ENCODE measurements at places on chromosomes 6 and 20. TPM values are rescaled to one million over a fixed set of nuclear protein-coding genes. Genes with fewer than 3 reads are reported as not detected.
A peak's percentile ranks its signal among the peaks of the same experiment; 100 is the strongest.

- DNase-seq, result no peak
Measured at GRCh38 chr20:61173961-61174725, 77.9 kb upstream of the CDH4 start.

- no peak for DNase-seq
Measured at GRCh38 chr6:89689732-89690131, 51.2 kb upstream of the LYRM2 start.

DNA sequence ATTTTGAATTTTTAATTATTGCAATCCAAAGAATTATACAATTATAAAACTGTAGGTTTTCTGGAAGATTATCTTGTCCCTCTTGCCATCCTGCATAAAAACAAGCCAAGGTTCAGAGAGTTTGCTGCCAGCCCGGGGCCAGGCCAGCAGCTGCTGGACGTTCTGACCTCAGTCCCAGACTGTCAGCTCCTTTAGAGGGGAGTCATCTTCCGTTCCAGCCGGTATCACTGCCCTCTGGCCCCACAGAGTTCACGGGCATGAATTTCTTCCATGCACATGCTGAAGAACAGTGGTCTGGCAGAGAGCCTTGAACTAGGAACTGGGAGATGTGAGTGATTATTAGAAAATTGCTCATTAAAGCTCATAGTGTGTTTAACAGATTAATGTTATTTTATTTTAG lies 130.4 kb upstream of the QKI start:
- no peak for DNase-seq

DNA sequence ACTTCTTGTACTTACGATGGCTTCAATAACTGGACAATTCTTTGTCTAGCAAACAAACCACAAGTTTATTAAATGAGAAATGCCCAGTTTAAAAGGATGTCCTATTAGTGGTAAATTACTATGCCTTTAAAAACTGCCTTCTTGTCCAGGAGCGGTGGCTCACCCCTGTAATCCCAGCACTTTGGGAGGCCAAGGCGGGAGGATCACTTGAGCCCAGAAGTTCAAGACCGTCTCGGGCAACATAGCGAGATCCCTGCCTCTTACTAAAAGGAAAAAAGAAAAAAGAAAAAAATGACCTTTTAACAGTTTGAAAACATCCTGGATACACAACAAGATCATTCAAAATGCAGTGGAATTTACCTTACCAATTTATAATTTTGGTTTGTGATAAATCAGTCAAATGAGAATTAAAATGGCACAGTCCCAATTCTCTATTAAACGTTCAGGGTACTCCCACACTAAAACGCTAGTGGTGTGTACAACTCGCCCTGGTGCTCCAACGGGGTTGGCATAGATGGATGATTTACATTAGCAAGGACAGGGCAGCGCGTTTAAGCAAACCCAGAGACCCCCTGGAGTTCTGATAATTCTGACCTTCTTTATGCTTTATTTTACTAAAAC lies 2.3 kb downstream of the ZBTB2 start:
- no peak for DNase-seq

- DNase-seq, result no peak
Measured at GRCh38 chr6:157049133-157049532, 272.0 kb downstream of the ARID1B start.

DNA sequence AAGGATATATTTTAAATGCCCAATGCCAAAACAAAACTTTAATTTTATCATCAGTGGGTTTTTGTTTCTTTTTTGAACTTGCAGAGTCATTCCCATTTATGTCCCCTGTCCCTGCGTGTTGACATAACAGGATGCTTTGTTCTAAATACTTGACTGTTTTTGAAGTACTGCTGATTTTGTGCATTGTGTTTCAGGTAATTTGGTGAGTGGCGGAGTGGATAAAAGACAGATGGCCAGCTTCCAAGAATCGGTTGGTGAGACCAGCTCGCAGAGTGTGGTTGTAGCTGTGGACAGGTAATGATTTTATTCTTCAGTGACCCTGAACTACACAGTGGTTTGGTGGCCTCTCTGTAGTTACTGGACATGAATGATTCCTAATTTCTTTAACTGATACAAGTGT lies 50.5 kb upstream of the CSE1L start:
- no peak for DNase-seq

DNA sequence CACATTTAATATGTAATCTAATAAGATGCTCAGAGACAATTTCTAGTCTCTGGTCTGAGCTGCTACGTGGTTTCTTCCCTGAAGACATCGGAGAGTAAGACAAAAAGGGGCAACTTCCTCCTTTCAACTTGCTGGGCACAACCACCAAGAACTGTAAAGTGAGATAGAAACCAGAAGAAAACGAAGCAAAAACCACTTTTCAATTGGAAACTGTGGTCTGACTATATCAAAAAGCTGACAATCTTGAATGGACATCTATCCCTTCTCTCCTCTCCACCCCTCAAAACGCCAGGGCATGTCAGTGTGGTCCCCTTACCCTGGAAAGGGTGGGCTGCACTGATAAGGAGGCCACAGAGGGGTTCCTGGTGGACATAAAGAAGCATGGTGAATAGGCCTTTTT lies 269.1 kb downstream of the CD83 start:
- DNase-seq, result no peak

GRCh38 chr20:22729180-22729579 lies 144.8 kb upstream of the FOXA2 start:
- DNase-seq, result no peak

DNA sequence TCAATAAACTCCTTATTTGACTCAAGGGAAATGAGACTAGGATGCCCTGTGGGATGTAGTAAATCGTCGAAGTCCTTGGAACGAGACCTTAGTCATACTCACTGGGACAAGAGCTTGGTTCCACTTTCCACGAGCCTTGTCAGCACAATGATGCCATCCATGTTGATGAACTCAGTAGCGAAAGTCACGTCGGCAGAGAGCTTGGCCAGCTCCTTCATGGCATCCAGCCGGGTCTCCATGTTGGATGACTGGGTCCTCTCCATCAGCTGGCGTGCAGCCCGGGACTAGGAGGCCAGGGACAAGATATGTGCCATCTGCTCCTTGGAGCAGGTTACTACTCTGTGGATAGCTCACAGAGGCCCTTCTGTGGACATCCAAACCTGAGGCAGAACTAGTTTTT lies 17.5 kb downstream of the ELMO2 start:
- DNase-seq, result no peak

DNA sequence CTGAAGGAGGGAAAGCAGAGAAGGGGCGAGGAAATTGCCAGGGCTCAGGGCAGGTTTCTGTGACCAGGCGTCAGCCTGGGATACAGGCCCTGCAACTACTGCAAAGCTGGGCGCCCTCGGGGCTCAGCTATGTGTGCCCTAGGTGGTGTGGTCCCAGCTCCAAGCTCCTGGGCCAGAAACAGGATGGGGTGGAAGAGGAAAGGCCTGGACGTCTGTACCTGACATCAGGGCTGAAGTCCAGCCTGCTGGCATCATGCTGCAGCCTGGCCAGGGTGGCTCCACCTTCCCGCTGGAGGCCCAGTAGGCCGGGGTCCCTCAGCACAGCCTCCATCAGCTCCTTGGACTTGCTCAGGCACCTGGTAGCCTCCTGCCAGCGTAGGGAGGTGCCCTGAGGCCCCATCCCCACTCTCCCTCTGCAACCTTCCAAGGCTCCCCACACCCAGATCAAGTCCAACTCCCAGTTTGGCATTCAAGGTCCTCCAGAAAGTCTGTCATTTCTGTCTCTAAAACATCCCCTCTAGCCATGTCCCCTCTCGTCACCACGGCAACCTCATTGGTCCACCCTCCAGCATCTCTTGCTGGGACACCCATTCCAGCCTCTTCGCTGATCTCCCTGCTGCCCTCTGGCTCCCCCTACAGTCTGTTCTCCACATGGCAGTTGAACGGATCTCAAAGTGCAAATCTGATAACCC lies 38.2 kb downstream of the KIAA1755 start:
- peak; percentile 70 for DNase-seq

DNA sequence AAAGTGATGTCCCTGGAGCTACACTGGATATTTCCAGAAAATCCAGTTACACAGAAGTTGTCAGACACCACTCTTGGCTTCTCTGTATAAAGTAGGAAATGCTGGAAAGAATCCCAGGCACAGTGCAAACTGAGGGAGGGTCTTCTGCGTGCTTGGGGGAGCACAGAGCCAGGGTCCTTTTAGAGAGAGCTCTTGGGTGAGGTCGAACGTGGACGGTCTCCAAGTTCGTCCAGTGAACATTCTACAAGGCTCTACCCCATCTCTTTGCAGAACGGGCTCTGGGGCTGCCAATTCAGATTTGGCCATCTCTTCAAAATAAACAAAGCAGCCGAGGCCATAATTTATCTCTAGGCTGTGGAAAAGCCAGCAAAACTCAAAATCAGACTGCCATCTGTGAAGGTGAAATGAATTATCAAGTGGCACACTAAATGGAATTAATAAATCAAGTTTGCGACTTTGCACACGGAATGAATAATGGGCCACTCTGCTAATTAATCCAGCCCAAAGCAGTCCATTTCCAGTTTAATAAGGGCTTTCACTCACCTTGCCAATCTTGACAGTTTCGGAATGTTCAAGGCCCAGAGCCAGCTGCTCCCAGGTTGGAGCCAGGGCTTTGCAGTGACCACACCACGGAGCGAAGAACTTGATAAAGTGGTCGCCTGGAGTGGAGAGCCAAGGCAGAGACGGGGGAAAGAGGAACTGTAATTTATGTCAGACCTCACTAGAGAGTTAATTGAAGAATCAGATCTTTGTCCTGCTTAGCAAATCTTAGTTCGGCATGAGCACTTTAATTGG lies 19.3 kb downstream of the TXNDC5 start:
- peak; percentile 20 for DNase-seq

DNA sequence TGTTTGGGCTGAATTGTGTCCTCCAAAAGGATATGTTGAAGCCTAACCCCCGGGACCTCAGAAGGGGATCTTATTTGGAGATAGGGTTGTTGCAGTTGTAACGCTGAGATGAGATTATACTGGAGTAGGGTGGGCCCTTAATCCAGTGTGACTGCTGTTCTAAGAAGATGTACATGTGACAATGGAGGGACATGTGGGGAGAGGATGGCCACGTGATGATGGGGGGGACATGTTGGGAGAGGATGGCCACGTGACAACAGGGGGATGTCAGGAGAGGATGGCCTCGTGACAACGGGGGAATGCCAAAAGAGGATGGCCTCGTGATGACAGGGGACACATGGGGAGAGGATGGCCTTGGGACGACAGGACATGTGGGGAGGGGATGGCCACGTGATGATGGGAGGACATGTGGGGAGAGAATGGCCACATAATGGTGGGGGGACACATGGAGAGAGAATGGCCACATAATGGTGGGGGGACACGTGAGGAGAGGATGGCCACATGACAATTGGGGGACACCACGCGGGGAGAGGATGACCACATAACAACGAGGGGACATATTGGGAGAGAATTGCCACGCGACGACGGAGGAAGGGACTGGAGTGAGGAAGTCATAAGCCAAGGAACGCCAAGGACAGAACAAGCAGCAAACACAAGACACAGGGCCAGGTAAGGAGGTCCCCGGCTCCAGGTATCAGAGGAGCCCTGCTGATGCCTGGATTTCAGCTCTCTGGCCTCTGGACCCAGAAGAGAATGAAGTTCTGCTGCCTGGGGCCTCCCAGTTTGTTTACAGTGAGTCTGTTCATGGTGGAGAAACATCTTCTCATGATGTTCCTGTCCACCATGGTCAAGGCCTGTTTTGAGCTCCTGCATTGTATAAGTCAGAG lies 29.2 kb downstream of the SYNJ2 start:
- DNase-seq, result no peak

DNA sequence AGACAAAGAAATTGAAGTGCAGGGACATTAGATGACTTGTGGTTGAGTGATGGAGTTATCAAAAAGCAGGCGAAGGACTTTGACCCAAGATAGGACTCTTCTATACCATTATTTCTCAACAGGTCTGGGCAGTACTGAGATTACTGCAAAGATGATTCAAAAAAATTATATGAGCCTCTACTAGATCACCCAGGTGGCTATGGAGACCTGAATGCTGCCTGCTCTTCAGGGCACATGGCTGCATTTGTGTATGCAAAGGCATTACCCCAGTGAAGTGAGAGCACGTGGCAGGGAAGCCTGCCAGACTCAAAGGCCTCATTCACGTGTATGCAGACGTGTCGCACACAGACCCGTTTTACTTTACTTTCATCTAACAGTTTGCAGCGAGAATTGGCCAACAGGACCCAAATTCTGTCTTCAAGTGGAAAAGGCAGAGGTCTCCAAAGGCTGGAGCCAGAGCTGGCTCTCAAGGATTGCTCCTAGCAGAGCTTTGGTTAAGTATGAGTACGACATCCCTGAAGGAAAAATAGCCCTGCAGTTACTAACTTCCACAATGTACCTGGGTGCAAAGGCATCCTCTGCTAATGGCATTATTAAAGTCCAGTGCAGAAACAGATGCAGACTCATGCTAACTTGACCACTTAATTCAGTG lies 113.8 kb upstream of the ARMC2 start:
- DNase-seq, result no peak

The TUBB2B gene
- 34.2 TPM for total RNA-seq

The XKR7 gene
- 0.06 TPM for total RNA-seq

The AVP gene
- total RNA-seq, result not detected

All from kidney (tissue), 22 donors.